Activated naive CD4-positive, alpha-beta T cell treated with anti-CD3 and anti-CD28 coated beads, Interleukin-2, amount 50 U/mL, for 72 hours (primary cell): ENCODE measurements at places on chromosomes 5 and 9. TPM values are rescaled to one million over a fixed set of nuclear protein-coding genes. Genes with fewer than 3 reads are reported as not detected.

DNA sequence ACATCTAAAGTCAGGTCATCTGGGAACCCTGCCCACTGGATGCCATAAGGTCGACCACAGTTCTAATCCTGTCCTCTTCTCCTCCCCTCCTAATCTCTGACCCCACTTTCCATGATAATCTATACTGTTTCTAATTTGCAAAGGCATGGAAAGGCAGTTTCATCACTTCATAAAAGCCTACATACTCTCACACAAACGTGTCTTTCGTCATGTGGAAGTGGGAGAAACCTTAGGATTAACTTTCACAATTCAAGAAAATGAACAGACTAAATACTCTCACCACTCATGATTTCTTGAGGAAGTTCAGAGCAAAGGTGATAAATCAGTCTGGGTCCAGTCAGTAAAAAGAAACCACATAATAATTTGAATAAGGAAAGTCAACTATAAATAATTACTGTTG is 5.5 kb downstream of the FANCC start:
- DNase-seq: no peak

- DNase-seq: no peak
Observed at GRCh38 chr9:77595426-77596095, 52.6 kb downstream of the GNA14 start.

DNA sequence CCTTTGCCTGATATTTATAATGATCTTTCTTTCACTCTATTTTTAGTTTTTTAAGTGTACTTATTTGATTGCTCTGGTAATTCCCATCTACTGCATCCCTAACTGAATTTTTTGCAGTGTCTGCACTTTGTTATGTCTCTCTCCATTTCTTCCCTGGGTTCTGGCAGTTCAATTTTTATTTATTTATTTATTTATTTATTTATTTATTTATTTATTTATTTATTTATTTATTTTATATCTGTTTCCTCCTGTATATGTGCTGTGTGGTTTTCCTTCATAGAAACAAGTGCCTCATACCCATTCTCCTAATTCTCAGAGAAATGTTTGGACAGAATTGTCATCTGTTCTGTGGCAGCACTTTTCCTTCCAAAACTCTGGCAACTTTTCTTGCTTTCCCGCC is 2370.8 kb upstream of the WWC1 start:
- no peak for DNase-seq

The FBN2 gene
- not detected for total RNA-seq

DNA sequence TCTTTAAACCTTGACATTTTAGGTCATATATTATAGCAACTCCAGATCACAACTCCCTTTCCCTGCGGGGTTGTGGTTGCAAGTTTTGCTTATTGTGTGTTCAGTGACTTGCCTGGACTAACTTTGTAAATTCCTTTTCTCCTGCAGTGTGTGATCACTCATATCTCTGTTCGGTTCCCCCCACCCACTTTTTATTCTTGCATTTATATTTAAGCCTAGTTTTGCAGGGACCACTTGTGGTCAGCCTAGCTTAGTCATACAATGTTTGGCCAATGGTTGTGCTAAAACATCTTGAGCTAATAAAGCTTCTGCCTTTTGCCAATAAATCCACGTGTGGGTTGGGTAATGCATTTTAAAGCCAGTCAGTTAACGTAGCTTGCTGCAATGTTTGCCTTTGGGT is 146.5 kb upstream of the IRX4 start:
- DNase-seq: no peak

The ZNF300 gene
- total RNA-seq: 2.2 TPM

GRCh38 chr9:69346596-69347390 is 21.8 kb downstream of the ENTREP1 start:
- DNase-seq: no peak

- no peak for DNase-seq
Observed at GRCh38 chr5:19125956-19126713, 861.9 kb downstream of the CDH18 start.

GRCh38 chr9:132184124-132184523 is 22.3 kb downstream of the NTNG2 start:
- no peak for DNase-seq

The MAML1 gene
- total RNA-seq: 29.6 TPM

The FGF1 gene
- not detected for total RNA-seq

- DNase-seq: no peak
Observed at GRCh38 chr9:136098844-136099243, 3.8 kb upstream of the NACC2 start.

The ZNF169 gene
- total RNA-seq: 6.8 TPM

DNA sequence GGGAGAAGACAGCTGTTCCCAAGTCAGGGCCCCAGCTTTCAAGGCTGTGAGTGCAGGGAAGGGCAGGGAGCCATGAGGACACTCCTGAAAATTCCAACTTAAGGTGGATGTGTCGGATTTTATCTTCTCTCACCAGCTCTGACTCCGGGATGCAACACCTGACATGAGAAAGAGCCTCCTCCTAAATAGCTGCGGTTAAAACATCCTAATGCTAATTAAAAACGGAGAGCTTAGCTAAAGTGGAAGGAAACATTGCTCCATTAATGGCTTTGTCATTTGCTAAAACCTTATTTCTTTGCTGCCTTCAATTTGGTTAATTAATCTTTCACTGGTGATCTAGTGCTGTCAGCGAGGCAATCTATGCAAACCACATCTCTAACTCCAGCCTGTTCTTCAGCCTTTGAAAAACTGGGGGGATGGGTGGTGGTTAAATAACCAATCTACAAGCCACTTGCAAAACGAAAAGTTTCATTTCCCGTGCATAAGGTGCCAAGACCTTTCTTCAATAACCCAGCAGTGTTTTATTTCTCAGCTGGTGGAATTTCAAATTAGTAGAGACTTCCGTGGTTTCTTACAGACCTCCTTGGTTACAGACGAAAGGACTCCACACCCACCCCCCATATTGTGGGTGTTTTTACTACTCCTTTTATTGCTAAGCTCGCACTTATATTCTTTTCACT is 379.6 kb downstream of the MLLT3 start:
- peak; percentile 47 for DNase-seq

DNA sequence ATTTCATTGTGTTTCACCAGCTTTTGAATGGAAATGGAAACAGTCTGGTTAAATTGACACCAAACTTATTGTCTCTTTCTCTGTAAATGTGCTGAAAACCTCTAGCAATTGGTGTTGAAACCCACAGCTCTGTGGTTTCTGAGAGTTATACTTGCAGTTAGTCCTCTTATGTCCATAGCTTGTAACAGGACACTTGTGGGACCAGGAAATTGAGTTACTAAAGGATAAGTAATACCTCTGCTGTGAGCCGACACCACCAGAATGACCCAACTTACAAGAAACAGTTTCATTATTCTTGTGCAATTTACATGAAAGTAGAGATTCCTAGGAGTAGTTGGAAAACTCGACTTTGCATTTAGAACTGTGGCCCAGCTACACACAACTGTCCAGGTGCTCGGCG is 191.5 kb downstream of the CFAP90 start:
- DNase-seq: no peak

- DNase-seq: no peak
Observed at GRCh38 chr9:34279411-34279810, 49.7 kb downstream of the KIF24 start.

The ARHGEF39 gene
- 21.6 TPM for total RNA-seq

- no peak for DNase-seq
Observed at GRCh38 chr5:78424665-78425064, 64.2 kb downstream of the SCAMP1 start.

GRCh38 chr5:124206540-124206939 is 539.9 kb downstream of the ZNF608 start:
- DNase-seq: no peak

DNA sequence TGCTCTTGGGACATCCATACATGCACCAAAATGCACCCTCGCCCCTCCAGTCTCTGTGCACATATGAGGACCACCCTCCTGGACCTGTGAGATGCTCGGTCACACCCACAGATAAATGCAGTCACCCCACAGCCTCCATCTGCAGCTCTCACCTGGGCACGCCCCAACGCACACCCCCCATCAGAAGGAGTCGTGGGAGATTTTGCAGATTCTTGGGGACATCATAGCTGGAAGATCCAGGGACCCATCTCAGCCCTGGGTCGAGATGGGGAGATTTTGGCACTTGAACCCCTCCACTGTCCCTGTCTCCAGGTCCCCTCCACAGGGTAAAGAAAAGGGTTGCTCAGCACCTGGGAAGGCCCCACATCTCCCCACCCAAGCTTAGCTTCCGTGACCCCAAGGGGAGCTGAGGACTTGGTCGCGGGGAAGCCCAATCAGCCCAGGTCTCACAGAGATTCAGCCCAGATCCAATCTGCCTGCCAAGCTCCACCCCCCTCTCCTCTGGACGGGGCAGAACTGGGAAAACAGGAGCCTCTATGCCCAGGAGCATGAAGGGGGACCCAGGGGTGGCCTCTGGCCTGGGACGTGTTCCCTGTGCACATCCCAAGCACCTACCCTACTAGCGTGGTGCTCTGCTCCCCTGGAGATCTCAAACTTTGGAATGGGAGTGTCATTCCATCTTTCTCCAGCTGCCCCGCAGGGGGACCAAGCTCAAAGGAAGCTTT is 89.2 kb upstream of the LMX1B start:
- DNase-seq: no peak

GRCh38 chr5:78569441-78569840 is 79.1 kb downstream of the LHFPL2 start:
- DNase-seq: no peak

DNA sequence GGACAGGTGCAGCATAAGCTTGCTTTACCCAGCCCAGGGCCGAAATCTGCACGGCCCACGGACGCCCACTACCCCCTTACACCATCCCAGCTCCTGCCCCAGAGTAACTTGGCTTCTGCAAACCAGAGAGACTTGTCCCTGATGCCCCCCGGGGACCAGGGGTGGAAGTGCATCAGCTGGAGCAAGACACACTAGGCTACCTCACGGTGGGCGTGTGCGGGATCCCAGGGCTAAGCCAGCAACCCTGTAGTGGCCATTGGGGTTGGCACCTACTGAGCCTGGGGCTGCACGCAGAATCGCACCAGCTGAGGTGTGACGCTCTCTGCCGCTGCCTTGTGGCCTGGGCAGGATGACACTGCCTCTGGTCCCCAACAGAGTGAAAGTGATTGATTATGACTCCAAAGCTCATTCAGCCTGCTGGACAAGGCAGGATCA is 6.1 kb upstream of the ZNF79 start:
- peak; percentile 47 for DNase-seq

GRCh38 chr5:32110111-32110696 is 63.9 kb downstream of the GOLPH3 start:
- DNase-seq: no peak

DNA sequence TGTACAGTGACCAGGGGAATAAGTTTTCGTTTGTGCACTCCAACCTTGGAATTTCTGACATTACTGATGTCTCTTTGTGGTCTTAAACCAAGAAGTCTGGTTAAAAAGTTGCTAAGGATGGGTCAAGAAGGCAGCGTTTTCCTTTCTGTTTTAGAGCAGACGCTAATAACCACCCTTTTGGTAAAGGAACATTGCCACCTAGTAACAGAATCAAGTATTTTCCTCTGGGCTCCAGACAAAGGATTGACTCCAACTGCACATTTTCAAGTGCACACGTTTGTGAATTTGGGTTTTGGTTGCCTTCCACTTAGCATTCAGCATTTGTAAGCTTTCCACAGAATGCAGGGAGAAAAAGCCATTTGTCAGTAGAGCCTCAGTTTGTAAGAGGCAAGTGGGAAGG is 22.2 kb upstream of the CEP78 start:
- DNase-seq: no peak

DNA sequence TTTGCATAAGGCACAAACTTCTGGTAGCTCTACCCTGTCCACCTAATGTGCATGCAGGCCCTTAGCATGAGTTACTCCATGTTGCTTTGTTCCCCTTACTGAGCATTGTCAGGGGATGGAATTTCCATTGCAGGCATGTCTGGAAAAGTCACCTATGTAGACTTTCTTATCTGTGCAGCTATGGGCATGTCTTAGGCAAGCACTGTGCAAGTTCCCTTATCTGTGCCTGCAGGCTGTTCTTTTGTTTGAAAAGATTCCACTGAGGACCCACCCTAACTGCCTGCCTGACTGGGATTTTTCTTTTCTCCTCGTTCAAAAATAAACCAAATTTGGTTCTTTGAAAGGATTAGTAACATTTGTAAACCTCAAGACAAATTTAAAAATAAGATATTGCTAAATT is 587.0 kb downstream of the CDH18 start:
- DNase-seq: no peak

- DNase-seq: no peak
Observed at GRCh38 chr9:106677830-106678229, 185.1 kb upstream of the ZNF462 start.

DNA sequence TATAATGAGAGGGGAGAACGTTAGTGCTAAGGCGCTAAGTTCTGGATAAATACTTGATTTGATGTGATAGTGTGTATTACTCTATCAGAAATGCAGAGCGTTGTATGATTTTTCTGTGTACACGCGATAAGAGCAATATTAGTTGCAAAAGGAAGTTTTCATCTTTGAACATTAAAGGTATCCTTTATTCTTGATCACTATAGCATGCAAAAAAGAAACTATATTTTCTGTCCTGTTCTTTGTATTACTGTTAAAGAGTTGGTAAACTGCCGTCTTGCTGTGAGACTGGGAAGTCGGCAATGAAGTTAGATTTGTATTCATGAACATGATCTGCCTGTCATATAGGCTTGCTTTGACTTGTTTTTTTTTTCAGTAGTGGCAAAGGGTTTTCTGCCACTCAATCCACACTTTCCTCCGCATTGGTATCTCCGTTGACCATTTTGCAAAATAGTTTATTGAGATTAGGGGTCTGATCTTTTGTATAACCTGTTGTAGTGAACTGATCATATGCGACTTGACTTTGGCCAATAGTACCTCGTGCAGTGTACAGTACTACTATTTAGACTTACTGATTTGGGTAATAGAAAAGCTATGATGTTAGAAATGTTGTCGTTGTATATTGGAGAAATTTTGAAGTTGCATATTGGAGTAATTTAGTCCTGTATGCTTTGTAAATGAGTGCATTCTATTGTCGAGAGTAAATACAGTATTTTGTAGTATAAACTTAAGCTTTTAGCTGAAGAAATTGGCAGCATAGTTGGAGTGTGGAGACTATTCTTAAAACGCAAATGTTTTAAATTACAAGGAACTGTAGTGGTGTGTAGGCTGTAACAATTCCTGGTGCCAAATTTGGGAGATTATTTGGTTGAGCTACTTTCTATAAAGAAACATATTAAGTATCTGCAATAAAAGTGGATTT is 1.7 kb downstream of the DENND4C start:
- no peak for DNase-seq

The SEC61B gene
- 127 TPM for total RNA-seq

The MED7 gene
- 21.7 TPM for total RNA-seq

DNA sequence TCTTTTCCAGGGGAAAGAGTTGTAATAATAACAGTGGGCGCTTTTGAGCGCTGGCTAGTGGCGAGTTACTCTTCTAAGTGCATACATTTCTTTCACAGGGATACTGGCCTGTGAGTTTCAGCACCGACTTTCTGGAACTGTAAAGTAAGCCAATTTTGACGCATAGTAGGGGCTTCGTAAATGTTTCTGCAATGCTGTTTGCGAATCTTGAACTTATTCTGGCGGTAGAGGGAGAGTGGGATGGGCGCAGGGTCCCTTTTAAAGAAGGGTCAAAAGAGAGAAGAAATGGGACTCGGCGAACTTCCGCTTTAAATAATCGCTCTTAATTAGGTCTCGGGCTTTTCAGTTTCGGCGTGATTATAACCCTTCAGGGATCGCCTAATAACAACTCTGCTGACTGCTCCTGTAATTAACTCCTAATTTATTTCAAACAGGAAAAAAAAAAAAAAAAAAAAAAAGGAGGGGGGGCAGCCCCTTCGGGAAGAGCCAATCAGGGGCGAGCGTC is 351 bp upstream of the MSX2 start:
- DNase-seq: no peak
